OCI-LY7 (cell line): ENCODE measurements at places on chromosomes 5 and 9. TPM values are rescaled to one million over a fixed set of nuclear protein-coding genes. Genes with fewer than 3 reads are reported as not detected.
A peak's percentile ranks its signal among the peaks of the same experiment; 100 is the strongest.

- no peak for DNase-seq
These were observed 1941.1 kb upstream of the CDH6 start for GRCh38 chr5:29252390-29252789.

- DNase-seq: no peak
These were observed 13.8 kb downstream of the CSNK1A1 start for GRCh38 chr5:149537374-149537975.

The HTR4 gene
- not detected in 2 replicates for total RNA-seq

DNA sequence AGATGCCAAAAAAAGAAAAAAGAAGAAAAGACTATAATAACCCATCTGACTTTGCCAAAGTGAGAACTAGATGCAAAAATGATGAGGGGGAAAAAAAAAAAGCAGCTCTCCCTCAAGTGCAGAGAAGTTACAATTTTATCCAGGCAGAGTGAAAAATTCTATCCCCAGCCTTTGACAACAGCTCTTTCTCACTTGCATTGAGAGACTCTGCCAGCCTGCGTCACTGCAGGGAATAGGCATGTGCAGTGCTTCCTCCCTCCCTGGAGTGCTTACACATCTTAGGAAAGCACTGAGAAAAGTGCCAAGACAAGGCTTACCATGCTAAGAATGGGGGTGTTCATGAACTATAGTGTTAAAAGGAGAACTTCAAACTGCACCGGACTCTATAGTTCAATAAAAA lies 418.6 kb upstream of the TYRP1 start:
- no peak for DNase-seq

- DNase-seq: no peak
These were observed 212.5 kb upstream of the IER5L start for GRCh38 chr9:129390541-129390940.

DNA sequence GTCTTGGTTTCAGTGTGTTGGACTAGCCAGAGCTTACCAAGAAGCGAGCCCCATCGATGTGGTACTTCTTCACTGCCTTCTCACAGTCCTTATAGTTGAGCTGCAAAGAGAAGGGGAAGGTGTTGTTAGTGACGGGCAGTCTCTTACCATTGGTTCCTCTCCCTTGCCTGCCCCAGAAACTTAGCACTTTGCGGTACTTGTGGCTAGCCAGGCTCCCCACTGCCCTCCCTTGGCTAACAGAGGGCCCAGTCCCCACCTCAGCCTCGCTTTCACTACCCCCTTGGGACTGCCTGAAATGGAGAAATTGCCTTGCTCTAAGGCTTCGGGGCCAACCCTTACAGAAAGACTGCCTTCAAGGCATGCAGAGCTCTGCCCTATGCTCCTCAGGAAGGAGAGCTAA lies 4.3 kb downstream of the LCP2 start:
- DNase-seq: no peak

The PRDM9 gene
- not detected in 2 replicates for total RNA-seq

- no peak for DNase-seq
These were observed 9.5 kb downstream of the NPM1 start for GRCh38 chr5:171397190-171397589.

DNA sequence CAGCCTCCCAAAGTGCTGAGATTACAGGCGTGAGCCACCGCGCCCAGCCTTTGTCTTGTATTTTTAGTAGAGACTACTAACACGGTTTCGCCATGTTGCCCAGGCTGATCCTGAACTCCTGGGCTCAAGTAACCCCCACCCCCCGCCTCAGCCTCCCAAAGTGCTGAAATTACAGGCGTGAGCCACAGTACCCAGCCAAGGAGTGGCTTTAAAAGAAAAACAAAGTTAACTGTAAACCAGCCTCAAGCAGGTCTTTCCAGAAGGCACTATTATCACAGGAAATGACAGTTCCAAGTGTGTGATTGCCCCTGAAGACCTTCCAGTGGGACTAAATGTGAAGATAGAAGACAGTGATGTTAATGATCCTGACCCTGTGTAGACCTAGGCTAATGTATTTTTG lies 31.1 kb downstream of the SIL1 start:
- DNase-seq: no peak

- peak; percentile 54 for DNase-seq
These were observed 3.2 kb upstream of the BAAT start for GRCh38 chr9:101387871-101388506.

The SPEF2 gene
- total RNA-seq: not detected in 2 replicates

DNA sequence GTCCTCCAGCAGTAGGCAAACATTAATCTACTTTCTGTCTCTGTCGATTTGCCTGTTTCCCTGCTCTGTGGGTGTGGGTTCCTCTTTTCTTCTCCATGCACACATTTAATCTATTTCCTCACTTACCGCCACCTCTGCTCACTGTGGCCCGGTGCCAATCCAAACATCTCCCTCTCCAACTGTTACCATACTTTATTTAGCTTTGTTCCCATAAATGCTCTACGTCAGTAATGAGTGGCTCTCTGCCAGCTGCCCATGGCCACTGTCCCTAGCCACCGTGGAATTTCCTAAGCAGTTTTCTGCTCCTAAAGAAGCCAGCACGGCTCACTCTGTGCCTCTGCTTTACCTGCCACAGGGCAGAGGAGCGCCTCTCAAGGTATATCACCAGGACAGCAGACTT lies 19.5 kb upstream of the GOLPH3 start:
- DNase-seq: no peak

The CARD9 gene
- total RNA-seq: 1.7 and 2.1 TPM in 2 replicates

DNA sequence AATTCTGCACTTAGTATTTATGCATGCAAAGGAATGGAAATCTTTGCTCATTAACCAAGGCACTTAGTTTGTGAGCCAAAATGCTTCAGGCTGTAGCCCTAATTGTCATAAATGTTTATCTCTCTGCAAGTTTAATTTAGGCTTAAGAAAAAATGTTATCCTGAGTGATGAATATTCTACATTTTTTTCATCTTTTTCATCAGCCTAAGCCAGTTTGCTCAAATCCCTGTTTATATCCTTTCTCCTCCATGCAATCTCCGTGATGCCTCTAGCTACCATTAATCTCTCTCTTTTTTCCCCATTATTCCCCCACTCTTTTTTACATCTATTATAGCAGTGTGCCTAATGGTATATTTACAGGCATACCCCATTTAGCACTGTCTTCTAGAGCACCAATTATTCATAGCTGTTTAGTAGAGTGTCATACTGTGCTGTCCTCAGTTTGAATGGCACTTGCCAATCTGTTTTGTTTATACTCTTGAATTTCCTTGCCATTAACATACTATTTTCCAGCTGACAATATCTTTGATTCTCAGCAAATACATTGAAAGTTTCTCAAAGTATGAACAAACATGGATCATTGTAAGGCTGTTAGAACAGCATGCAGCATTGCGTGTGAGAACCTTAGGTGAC lies 1457.0 kb downstream of the MAT2B start:
- DNase-seq: no peak

DNA sequence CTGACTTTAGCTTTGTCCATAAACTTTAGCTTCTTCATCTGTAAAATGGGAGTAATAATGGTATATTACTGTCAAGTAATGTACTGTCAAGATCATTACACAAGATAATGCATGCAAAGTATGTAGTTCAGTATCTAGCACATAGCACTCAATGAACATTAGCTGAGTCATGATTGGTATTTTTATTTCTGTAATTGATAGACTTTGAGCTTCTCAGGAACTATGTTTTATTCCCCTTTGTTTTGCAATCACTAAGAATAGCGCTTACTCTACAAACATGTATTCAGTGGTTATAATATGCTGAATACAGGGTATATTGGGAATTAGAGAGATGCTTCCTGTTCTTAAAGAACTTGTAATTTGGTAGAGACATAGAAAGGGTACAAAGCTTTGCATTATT lies 142.3 kb upstream of the KLF9 start:
- no peak for DNase-seq

The YIPF5 gene
- total RNA-seq: 23.1 and 24.3 TPM in 2 replicates

DNA sequence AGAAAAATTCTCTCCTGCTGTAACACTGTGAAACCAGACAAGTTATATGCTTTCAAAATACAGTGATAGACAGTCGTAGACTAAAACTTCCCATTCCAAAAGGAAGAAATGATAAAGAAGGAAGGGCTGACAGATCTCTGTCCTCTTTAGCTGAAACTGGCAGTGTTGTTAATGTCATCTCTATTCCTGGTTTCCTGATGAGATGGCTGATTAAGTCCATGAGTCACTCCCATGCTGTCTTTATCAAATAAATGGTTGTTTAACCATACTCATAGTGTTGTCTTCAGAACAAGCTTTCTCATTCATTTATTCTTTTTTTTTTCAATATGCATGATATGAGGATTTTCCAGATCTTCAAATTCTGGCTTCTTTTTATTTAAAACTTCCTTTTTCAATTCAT lies 952.2 kb upstream of the WWC1 start:
- DNase-seq: no peak

The NSG2 gene
- total RNA-seq: not detected in 2 replicates

- no peak for DNase-seq
These were observed 400.5 kb downstream of the ARRDC3 start for GRCh38 chr5:90982576-90982975.

DNA sequence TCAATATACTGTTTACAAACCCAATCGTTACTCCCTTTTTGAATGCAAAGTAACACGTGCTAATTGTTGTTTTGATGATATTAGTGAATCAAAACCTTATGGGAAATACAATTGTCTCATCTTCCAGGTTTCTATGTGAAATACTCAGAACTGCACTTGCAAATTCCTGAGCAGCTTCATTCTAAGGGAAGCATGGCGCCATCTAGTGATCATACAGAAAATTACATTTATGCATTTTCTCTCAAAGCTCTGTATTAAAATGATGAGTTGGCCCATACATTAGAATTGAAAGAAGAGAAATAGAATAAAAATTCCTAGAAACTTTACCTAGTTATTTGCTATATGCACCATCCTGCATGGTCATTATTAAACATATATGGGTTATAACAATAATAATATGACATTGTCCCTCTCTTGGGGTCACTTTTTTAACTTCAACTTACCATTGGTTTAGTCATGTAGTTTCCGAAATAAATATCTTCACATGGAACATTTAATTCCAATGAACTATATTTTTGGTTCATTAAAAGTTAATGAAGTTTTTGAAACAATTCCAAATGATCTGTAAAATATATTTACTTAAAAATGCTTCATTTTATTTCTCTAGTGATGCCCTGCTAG lies 220.0 kb downstream of the PDE4D start:
- peak; percentile 71 for DNase-seq

DNA sequence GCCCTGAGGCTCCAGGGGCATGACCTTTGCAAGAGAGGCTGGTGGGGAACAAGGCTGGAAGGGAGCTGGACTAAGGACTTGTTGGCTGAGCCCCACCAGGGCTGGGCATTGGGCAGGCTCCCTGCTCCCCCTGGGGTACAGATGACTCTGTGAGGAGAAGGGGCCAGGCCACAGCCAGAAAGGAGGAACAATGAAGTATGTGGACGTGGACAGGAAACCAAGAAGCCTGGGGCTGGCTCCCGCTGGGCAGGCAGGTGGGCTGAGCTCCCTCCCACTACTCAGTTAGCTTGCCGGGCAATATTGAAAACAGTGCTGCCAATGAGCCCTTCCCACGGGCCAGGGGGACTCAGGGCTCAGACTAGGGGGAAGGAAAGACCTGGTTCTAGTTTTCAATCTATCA lies 66.1 kb upstream of the SPTLC1 start:
- no peak for DNase-seq

- DNase-seq: no peak
These were observed 52.1 kb downstream of the CTNND2 start for GRCh38 chr5:11851965-11852716.

GRCh38 chr5:58255970-58256369 lies 203.9 kb downstream of the PLK2 start:
- DNase-seq: no peak

- no peak for DNase-seq
These were observed 69.0 kb downstream of the TSPAN17 start for GRCh38 chr5:176716320-176716719.

DNA sequence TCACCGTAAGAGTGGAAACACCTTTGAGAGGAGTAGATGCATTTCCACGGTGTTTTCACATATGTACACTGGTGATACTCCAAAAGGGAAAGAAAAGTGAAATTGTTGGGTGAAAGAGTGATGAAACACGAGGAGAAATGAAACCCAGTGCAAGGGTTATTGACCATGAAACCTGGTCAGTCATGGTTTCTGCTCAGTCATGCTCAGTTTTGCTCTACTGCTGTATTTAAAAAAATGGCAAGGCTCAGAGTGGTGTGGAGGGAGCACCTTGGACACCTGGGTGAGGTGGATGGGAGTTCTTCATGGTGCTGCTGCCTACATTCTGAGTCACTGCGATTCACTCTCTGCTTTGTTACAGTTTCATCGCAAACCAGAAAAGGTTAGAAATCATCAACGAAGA lies 32.3 kb downstream of the NTRK2 start:
- DNase-seq: no peak

The MARVELD2 gene
- 1.2 and 2.0 TPM in 2 replicates for total RNA-seq

DNA sequence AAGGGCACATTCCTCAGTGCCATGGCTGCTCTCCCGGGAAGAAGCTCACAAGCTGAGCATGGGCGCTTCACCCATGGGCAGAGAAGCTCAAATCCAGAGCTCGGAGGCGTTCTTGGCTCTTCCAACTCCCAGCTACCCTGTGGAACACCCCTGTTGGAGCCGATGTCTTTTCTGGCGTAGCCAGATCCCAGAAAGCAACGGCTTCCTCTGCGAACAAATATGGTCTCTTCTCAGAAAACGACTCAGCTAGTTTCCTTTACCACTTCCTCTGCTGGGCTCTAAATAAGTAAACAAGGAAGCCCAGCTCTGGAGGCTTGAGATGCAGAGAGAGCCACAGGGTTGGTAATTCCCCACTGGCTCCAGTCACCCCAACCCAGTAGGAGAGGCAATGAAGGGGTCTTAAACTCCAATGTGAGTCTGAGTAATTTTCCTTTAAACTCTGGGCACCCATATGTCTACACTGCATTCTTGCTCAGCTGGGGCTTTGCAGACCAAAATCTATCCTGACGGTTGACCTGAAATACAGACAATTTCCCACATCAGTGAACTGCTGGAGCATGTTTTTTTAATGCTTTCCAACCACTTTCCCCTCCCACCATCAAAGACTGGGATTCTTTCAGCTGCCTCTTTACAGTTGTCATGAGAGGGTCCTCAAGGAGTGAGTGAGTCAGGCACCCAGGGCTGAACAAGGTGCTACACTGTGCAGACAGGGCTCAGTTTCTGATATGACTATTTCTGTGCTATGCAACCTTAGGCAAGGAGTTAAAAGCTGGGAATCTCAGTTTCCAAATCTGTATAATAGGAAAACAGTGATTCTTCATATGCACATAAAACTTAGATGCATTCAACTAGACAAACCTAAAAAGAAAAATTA lies at the start of gene LCP2:
LCP2 (minus strand) TSS at position 189 of the 874 bp plus-strand sequence; CDS start at position 23, 166 bp downstream.
- peak; percentile 18 for DNase-seq

DNA sequence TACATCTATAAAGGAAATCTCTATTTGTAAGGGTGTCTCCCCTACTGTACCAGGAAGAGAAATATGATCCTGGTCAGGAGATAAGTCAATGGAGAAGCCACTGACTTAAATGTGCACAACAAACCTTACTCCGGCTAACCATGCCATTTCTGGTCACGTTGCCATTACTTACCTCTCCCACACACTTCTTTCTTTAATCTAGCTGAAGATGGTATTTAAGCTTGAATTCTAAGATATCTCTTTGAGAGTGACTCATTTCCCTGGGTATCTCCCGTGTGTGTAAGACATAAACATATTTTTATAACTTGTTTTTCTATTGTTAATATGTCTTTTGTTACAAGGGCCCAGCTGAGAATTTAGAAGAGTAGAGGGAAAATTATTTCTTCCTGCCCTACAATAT lies 296.6 kb downstream of the SEMA5A start:
- DNase-seq: no peak
